ENCODE measurements at places on chromosomes 11 and 22. TPM values are rescaled to one million over a fixed set of nuclear protein-coding genes. Genes with fewer than 3 reads are reported as not detected.

Gene TMEM191B
- not detected for polyA plus RNA-seq

Gene RGL4
- polyA plus RNA-seq: 1.0 TPM

DNA sequence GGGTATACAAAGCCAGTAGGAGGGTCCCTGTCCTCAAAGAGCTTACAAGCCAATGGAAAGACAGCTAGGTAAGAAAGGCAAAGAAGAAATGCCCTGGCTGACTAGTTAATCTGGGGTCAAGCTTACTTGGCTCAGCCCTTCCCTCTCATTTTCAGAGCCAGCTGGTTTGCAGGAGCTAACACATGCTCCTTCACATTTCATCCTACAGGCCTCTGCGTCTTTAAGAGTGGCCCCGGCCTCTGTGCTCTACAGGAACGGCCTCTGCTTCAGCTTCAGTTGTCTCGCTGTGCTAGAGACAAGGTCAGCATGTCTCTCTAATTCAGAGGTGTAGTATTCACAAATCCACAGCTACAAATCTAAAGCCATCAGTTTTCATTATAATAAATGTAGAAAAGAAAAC, 15.2 kb downstream of the ALKBH8 start:
- no peak for DNase-seq

DNA sequence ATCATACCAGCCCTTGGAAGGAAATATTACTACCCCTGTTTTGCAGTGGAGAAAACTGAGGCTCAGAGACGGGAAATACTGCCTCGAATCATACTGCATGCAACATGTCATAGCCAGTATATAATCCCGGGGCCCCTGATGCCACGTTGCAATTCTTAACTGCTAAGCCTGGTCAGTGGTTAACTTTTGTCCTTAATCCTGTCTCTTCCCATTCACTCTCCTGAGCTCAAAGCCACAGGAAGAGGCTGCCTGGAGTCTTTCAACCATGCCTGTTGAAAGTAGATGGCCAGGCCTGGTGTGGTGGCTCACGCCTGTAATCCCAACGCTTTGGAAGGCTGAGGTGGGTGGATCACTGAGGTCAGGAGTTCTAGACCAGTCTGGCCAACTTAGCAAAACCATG, 166.6 kb downstream of the MIAT start:
- no peak for DNase-seq

Data from muscle of arm (tissue), 14 donors.